Smooth muscle cell of the brain vasculature (primary cell): ENCODE measurements at places on chromosomes 5 and 9.

DNA sequence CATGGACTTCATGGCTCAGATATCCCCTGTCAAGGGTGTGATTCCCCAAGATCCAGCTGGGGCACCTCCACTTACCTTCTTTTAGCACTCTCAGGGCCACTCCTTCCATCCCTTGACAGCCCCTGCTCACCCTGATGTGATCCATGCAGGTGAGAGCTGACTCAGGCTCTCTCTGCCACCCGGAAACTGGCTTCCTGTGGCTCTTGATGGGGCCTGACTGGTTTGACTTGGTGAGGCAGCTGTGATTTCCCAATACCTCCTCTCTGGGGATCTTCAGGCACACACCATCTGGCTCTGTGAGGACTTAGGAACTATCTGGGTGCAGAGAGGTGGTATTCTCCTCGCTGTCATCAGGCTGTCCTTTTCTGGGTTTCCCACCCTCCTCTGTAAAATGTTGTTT lies 7.9 kb upstream of the FAT2 start:
- no peak for DNase-seq

DNA sequence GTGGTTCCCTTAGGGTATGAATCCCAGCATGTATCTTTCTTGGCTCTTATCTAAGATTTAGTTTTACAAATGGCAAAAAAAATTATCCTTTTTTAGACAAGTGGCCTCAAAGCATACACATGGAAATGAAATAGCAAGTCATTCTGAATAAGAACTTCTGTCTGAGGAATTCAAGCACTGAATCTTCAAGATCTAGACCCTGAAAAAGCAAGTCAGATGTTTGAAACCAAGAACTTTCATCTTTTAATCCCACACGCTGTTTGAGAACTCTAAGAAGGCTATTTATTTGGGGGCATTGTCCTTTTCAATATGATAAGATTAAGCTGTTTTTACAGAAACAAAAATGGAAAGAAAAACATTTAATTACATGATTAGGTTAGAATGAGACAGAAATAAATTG lies 549.2 kb upstream of the CYLC2 start:
- no peak for DNase-seq

- DNase-seq, result no peak
These were observed 617.0 kb upstream of the RORB start for GRCh38 chr9:73880101-73880500.

GRCh38 chr9:93576258-93577077 lies at the start of gene PHF2:
Gene PHF2 (plus strand): TSS chr9:93576584. CDS start chr9:93576774, 190 bp downstream.
- DNase-seq, result no peak

DNA sequence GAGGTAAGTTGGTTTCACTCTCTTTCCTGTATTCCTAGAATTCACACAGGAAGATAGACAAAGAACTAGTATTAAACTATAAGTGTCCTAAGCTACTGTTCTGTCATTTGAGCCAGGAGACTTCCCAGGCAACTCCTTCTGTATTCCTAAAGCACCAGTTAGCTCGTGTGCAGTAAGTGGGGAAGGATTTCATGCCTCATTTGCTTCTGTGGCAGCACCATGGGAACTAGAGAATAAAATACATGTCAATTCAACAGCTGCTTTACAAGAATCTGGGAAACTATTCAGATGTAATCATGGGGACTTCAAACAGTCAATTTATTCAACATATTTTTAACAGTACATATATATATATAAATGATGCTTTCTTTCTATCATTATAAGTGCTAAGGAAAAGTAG lies 762.3 kb downstream of the PRELID2 start:
- DNase-seq, result no peak

DNA sequence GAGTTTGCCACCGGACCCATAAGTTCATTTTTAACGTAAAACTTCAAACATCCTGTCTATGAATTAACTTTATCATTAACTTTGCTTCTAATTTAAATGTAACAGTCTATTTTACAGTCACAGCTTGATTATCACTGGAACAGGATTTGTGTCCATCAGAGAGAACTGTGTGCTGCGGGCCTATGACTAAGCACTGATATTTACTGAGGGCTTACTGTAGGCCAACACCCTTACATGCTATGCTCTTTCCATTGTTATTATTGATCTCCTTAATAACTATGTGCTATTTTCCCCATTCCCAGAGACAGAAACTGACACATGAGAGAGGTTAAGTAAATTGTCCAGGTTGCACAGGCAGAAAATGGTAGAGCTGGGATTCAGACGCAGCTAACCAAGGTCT lies 24.0 kb upstream of the GPR151 start:
- no peak for DNase-seq

DNA sequence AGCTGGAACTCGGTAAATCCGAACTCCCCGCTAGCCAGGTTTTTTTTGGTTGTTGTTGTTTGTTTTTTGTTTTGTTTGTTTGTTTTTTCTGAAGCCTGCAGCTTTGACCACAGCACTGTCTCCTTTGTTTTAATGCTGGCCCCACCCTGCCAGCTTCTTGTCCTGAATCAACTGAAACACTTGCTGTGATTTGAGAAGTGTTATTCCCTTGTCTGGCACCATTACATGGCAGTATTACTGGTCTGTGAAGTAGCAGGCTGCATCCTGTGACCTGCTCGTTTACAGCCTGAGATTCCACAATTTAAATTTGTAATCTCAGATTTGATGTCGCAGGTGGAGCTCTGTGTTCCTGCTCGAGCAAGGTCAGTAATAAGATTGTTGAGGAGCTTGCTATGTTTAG lies 1.4 kb upstream of the SLC36A2 start:
- DNase-seq, result no peak

- no peak for DNase-seq
These were observed 163.6 kb upstream of the SMIM23 start for GRCh38 chr5:171622010-171622409.

- no peak for DNase-seq
These were observed 132.0 kb upstream of the RAI14 start for GRCh38 chr5:34524123-34524522.

DNA sequence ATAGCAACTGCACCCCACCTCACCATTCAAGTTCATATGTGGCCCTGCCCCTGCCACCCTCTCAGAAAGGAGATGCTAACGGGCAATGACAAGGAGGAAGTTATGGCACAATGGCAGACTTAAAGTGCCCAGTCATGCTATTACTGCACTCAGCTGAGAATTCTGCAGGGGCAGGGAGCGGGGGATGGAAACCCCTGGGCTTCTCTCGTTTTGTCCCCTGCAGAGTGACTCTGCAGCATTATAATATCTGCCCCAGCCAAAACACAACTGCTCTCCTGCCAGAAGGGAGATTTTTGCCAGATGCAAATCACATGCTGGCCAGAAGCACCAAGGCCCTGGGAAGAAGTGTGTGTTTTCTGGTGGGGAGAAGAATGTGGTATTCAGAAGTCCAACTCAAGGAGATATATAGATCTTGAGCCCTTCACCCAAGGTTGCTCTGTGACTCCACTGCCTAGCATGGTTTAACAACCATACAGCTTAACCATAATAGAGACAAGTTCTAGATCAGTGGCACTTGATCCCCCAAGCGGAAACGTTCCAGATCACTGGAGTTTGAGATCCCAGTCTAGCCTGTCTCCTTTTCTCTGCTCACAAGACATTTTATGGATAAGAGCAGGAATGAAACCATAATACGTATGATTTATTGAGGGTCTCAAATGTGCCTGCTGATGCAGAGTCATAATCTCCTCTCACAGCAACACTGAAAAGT lies 207.0 kb upstream of the MAP3K1 start:
- no peak for DNase-seq

GRCh38 chr5:111246459-111246858 lies 22.3 kb downstream of the CAMK4 start:
- DNase-seq, result no peak

DNA sequence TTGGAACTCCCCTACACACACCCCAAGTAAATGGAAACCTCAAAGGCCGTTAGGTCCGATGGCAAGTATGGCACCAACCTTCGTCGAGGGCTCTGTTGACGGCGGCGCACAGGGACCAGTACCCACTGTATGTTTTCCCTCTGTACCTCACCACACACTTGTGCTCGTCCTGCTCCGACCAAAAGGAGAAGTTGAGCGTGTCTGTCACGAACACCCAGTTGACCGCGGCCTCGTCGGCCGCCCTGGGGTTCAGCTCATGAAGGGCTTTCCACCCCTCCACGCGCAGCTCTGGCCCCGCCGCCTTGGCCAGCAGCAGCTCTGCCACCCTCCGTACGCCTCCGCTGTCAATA lies 24.0 kb downstream of the HNRNPK start:
- DNase-seq, result no peak

DNA sequence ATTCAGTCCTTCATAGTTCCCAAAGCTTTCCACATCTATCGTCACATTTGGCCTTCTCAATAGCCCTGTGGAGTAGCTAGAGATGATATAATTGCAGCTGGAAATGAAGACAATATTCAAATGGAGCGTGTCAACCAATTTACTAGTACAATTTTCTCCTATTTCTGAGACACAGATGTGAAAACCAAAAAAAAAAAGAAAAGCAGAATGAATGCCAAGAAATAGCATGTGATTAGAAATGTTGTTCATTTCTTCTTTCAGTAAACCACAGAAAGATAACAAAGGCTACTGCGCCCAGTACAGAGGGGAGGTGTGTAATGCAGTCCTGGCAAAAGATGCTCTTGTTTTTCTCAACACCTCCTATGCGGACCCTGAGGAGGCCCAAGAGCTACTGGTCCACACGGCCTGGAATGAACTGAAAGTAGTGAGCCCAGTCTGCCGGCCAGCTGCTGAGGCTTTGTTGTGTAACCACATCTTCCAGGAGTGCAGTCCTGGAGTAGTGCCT lies 99.0 kb downstream of the MUSK start:
- peak; percentile 55 for DNase-seq

- DNase-seq, result no peak
These were observed 30.6 kb upstream of the MVB12B start for GRCh38 chr9:126295936-126296600.
